Stimulated activated CD8-positive, alpha-beta memory T cell treated with anti-CD3 and anti-CD28 coated beads, Interleukin-2, amount 100 ng/mL, for 48 hours (primary cell): ENCODE measurements at places on chromosomes 5 and 9.
A peak's percentile ranks its signal among the peaks of the same experiment; 100 is the strongest.

- no peak for DNase-seq
Observed at GRCh38 chr5:173741729-173742431, 125.4 kb upstream of the BOD1 start.

DNA sequence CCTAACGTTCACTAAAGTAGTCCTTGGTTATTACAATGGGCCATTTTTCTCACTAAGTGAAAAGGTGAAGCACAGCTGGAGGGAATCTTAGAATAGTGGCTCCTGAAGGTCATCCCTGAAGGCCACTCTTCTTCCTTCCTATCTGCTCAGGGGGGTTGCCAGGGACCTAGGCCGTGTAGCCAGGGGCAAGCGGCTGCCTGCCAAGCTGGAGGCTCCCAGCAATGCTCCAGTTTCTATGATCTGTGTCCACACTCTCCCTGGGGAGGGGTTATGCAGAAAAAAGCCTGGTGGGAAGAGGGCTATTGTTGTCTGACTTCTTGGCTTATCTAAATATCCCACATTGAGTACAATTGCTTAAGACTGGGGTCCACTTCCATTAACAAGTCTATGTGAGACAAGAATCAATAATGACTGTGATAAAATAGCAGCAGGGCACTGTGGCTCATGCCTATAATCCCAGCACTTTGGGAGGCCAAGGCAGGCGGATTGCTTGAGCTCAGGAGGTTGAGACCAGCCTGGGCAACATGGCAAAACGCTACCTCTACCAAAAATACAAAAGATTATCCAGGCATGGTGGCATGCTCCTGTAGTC is 3.8 kb downstream of the NMRK1 start:
- DNase-seq, result no peak

GRCh38 chr9:35696520-35697215 is 6.9 kb upstream of the TPM2 start:
- peak; percentile 37 for DNase-seq

DNA sequence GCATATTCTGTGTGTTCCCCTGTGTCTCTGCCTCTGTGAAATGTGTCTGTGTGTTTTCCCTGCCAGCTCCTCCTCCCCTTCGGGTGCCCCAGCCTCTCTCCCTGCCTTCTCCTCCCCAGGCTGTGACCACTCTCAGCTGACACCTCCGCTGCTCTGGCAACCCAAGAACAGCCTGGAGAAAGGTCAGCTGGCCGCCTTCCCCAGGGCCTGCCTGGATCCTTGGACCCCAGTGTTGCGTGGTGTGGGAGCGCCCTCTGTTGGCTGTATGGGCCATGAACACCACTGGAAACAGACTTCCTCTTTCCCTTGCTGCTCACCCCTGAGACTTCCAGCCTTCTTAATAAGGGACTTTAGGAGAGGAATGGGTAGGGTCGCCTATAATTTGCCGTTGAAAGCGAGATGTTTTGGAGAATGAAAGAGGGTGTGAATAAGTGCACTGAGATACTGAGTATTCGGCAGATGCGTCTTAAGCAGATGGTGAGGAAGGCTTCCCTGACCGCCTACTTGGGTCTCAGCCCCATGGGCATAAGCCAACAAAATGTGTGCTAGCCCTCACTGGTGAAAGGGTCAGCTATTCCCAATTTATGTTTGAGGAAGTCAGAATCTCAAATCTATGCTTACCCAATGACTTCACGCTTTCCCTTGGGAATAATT is 114.9 kb upstream of the TRIM32 start:
- peak; percentile 17 for DNase-seq

DNA sequence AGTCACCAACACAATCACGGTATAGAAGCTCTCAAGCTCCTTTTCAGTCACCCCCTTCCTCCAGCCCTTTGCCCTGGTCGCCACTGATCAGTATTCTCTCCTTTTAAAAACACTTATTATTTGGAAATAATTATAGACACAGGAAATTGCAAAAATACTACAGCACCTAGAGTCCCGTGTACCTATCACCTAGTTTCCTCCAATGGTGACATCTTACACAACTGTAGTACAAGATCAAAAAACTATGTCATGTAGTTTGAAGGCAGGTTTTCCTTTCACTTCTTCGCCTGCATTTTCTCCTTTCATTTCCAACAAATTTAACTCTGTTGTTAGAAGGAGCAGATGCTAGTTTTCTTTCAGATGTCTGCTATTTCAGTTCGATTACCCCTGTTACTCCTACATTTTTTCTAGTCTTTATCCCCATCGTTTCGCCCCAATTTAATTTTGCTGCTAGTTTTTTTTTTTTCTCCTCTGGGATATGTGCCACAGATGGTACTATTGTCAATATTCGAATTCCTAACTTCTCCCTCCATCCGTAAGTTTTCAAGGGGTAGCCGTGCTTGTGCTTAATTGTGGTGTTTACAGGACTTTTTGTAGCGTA is 612 bp upstream of the ATG10 start:
- no peak for DNase-seq
